ENCODE measurements at places on chromosomes 5 and 9. TPM values are rescaled to one million over a fixed set of nuclear protein-coding genes. Genes with fewer than 3 reads are reported as not detected.

The ANKRD31 gene
- not detected for polyA plus RNA-seq

The PCDHB7 gene
- 0.38 TPM for polyA plus RNA-seq

The IGFBPL1 gene
- not detected for polyA plus RNA-seq

The C5orf52 gene
- polyA plus RNA-seq, result not detected

DNA sequence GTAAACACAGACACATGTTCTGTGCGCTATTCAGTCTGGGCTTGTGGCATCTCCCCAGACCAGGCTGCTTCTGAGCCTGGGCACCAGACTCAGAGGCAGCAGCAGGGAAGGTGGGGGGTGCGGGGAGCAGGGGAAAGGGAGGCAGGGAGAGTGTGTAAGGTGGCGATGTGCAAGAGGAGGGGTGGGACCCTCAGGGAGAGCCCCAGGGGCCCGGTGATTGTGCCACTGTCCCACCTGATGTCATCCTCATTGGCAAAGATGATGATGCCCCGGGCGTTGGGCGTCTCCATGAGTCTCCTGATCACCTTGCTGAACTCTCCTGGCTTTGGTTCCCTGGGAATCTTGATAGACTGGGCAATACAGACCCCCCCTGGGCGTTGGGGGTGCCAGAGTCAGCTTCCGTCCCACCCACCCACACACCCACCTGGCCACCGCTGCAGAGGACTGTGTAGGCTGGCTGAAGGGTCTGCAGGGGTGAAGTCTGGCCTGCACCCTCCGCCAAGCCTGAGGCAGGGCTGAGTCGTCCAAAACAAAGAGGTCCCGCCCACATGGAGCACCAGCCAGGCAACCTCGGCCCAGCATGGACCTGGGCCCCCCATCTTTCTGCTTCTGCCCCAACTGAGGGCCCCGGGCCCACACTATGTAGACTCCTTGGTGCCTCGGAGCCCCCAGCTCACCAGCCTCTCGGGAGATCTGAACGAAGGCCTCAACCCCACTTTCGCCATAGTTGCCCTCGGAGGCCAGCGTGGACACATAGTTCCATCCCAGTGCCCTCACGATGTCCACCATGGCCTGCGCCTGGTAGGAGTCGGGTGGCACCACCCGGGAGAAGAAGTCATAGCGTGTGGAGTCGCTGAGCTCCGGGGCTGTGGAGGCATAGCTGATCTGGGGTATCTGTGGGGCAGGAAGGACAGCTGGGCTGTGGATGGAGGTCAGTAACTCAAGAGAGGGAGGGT, 3.7 kb downstream of the GRM6 start:
- DNase-seq, result no peak

GRCh38 chr9:133709015-133709611, 29.0 kb downstream of the SARDH start:
- no peak for DNase-seq

- DNase-seq, result no peak
Observed at GRCh38 chr5:177994063-177994462, 2.0 kb downstream of the PROP1 start.

GRCh38 chr5:145157841-145158240, 677.3 kb downstream of the PRELID2 start:
- DNase-seq, result peak; percentile 58

GRCh38 chr5:158911693-158912363, 187.9 kb downstream of the EBF1 start:
- DNase-seq, result no peak

GRCh38 chr5:159309689-159310433, 20.4 kb downstream of the IL12B start:
- DNase-seq, result no peak

- no peak for DNase-seq
Observed at GRCh38 chr5:170536525-170536924, 32.7 kb downstream of the KCNIP1 start.

GRCh38 chr5:65760504-65761275, 38.7 kb downstream of the NLN start:
- DNase-seq, result peak; percentile 13

- DNase-seq, result peak; percentile 95
Observed at GRCh38 chr9:14320271-14321181, 6.6 kb upstream of the NFIB start.

- peak; percentile 49 for DNase-seq
Observed at GRCh38 chr9:129176701-129177442, 1.2 kb downstream of the IER5L start.

DNA sequence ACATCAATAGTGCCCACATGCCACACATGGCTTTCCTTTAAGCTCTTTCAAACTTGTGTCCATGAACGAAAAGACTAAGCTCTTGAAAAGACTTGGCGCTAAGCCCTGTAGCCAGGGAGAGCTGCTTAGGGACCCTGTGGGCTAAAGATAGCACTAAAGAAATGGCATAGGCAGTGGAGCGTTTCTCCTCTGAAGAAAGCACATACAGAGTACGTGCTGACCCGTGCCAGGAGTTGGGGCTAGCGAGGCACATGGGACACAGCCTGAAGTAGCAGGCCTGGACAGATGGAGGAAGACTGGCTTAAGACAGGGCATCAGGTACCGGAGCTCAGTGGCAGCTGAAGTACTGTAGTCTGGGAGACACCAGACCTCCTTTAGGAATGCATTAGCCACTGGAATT, 39.7 kb downstream of the ADGRV1 start:
- no peak for DNase-seq
